ENCODE measurements at places on chromosomes 7 and 10.

DNA sequence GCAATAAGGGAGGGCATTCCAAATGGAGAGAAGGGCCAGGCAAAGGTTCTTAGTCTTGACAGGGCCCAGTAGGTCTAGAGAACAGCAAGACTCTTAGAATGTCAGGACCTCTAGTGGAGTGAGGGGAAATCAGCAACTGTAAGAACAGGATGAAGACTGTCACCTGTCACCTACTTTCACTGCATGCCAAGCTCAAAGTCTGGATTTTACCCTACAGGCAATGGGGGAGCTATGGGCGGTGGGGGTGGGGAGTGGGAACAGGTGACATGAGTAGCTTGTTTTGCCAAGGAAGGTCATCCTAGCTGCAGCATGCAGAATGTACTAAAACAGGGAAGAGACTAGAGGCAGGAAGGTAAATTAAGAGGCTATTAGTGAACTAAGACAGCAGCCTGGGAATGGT lies 18.3 kb downstream of the GOT1 start:
- no peak for DNase-seq

- DNase-seq: no peak
These were observed 47.1 kb downstream of the COL17A1 start for GRCh38 chr10:104038537-104038936.

- DNase-seq: no peak
These were observed 345.5 kb downstream of the FGFR2 start for GRCh38 chr10:121252756-121253155.

DNA sequence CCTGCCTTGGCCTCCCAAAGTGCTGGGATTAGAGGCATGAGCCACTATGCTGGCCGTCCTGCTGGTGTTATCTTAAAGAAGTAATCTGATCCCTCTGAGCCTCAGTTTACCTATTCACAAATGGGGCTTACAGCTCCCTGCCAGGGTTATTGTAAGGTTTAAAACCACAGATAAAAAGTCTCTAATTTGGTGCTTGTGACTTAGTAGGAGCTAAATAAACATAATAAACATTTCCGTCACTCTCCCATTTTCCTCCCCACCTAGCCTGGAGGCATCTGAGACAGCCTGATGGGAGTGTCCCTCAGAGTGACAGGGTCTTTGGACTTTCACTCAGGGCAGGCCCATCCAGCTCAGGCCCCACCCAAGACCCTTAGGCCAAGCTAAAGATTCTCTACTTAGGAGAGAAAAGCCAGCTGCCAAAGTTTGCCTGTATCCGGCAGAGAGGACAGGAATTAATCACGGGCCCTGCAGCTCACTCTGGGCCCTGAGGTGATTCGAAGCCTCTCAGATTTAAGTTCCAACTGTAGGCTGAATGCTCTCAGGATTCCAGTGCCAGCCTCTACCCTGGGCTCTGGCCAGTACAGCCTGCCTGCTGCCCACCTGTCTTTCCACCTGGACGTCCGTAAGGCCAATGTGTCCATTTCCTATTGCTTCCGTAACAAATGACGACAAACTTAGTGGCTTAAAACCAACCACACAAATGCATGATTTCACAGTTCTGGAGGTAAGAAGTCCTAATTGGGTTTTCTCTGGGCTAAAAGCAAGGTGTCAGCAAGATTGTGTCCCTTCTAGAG lies 21.8 kb upstream of the DUSP5 start:
- DNase-seq: no peak

GRCh38 chr7:151409667-151410404 lies at the start of gene WDR86:
TSS of gene WDR86 (minus strand) at chr7:151410038. CDS start at chr7:151409589, 449 bp downstream.
- no peak for DNase-seq

DNA sequence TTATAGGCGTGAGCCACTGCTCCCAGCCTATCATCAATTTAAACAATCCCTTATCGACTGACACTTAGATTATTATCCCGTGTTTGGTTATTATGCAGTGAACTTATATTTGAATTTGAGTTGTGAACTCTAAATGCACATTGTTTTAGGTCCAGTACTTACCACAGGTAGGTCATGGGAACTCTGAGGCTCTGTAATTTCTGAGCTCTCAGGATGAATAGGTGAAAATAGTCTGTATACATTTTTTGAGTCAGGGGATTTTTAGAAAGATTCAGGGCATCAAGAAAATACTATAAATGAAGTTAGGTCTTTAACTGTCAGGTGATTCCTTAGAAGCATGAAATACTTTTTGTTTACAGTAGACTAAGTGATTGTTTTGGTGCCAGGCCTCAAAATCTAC lies 8.8 kb downstream of the CCDC136 start:
- peak; percentile 11 for DNase-seq

DNA sequence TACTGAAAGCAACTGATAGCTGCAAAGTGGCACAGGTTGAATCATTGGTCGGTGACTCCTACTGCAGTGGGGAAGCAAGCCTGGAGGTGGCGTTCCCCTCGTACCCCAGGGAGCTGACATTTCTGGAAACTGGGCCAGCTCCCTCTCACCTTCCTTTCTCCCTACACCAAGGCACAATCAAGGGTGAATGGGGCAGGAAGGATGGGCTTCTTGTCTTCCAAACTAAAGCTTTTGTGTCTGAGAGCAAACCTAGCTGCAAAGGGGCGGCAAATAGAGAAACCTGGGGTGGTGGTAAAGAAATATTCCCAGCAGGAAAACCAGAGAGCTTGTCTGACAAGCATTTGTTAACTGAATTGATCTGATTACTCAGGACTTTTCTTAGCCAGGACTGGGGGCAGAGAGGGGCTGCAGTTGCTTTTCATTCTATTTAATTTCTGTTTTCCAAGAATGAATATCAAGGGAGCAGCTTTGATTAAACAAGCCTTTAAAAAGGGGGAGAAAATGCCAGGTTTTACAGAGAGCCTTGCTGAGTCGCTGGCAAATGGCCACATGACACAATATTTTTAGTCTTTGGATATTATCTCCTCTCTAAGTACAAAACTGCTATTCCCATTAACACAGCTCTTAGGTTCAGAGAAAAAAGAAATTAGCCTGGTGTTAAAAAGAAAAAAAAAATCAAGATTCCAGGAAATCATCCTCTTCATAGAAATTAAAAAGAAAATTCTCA lies 27.8 kb downstream of the CDHR3 start:
- no peak for DNase-seq

GRCh38 chr7:99768471-99768870 lies 15.5 kb downstream of the CYP3A4 start:
- no peak for DNase-seq

DNA sequence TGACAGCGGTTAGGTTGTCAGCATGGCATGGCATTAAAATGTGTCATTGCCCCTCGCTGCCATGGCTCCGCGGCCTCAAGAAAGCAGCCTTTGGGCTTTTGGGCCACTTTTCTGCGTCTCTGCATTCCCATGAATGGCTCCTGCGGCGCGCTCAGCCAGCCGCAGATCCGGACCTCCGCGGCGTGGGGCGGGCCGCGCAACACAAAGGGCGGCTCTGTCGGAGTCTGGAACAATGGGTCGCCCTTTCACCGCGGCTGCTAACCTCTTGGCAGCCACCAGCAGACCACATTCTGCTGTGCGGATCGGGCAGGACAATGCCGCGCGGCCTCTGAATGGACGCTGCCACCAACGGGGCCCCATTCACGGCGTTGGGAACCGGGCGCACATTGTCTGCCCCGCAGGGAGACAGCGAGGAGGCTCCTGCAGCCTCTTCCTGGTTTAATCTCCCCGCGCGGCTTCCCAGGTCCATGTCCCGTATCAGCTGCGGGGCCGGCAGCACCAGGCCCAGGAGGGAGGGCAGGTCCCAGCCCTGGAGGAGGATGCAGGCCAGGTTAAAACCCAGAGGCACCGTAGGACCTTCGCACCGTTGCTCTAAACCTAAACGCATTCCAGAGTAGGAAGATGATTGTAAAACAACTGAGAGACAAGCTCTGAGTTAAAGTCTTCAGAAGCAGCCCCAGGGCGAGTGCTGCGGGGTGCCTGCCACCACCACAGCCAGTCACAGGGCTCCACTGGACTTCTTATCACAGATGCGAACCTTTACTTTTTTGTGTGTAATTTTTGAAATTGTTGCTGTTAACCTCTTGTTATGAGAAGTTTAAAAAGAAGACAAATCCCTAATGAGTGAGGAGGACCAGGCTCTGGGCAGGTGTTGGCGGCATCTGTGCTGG lies 71.6 kb downstream of the NKX6-2 start:
- DNase-seq: no peak

DNA sequence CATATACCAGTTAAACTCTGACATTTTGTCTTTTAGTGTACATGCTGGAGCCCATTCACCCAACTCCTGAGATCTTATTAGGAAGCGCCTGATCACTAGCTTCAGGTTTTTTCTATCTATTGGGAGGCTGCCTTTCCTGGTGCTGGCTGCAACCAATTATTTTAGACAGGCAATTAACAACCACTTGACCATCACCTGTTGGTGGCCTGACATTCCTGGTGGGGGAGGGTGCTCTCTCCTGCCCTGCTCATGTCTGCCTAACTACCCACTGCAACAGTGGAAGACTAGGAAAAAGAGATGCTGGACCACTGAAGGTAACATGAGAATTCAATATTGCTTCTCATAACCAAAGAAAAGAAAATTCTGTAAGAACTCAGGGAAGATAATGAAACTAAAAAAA lies 190.3 kb upstream of the GRM3 start:
- DNase-seq: no peak

GRCh38 chr10:91887272-91888076 lies 21.8 kb downstream of the FGFBP3 start:
- DNase-seq: no peak

GRCh38 chr7:70419526-70420380 lies 712.2 kb upstream of the GALNT17 start:
- DNase-seq: no peak

- no peak for DNase-seq
These were observed 8.4 kb upstream of the GBX1 start for GRCh38 chr7:151175793-151176311.

DNA sequence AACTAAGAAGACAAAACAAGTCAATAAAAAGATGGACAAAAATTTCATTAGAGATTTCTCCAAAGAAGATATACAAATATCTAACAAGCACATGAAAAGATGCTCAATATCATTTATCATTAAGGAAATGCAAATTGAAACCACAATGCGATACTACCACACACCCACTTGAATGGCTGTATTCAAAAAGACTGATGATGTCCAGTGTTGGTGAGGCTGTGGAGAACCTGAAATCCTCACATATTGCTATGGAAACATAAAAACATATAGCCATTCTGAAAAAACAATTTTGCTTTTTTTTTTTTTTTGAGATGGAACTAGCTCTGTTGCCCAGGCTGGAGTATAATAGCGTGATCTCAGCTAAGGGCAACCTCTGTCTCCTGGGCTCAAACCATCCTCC lies 124.1 kb upstream of the LAMB4 start:
- DNase-seq: no peak

GRCh38 chr10:22479419-22479818 lies 134.1 kb downstream of the SPAG6 start:
- peak; percentile 14 for DNase-seq

DNA sequence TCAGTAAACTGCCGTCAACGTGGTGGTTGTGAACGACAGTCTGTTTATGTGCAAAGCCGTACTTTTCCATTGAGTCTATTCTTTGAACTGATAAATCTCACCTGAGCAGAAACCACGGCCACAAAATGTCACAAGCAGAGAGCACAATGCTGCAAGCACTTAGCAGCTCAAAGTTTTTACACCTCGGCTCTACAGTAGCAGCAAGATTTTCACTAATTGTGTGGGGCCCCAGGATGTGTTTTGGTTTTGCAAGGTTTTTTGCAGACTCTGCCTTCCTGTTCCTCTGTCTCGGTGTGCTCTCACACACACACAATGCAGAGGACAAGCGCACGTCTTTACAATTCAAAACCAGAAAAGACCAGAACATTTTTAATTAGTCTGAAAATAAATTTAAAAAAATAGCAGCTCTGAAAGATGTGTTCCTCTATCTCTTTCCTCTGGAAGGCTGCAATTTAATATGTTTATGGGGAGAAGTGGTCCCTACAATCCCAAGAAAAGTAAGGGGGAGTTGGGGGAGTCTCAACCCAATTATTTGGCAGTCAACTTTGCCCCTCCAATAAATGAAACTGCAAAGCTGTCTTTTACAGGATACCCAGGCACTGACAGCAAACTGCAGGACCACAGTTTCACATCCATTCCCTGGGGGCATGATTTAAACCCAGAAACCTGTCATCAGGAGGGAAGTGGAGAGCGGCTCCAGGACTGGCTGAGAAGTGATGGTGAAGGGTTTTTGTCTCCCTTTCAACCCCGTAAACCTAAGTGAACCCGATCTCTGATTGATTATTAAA lies 73.8 kb upstream of the SFMBT2 start:
- DNase-seq: peak; percentile 84

DNA sequence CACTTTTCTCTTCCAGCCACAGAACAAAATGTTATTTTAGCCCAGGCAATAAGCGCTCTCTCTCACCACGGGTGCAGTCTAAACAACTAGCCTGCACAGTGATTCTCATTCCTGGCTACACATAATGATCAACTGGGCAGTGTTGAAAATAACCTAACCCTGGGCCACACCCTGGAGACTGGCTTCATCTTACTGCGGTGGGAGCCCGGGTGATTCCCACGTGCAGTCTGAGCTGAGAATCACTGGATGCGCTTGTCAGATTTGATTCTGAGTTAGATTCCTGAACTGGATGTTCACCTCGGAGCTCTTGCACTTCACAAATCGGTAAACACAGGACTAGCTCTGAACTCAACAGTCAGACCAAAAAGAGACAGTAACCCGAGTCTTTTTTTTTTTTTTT lies 14.9 kb downstream of the ZC3HAV1 start:
- DNase-seq: no peak
